Pancreas (tissue), 10 donors: ENCODE measurements at places on chromosomes 3 and 15. TPM values are rescaled to one million over a fixed set of nuclear protein-coding genes. Genes with fewer than 3 reads are reported as not detected.

The TUSC7 gene
- not detected for total RNA-seq

DNA sequence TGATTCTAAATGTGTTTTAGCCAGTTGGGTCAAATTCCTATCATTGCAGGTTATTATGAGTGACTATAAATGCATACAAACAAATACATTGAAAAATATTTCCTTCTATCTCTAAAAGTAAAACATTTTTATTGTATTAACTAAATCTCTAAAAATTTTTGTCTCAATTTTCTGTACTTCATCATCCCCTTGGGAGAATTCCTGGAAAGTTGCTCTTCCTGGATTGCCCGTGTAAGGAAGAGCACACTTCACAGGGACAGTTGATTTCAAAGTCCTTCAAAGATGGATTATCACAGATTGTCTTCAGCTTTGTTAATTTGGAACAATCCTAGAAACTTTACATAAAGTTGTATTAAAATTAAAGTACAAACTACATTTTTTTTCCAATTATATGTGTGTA lies 595.6 kb downstream of the ROBO1 start:
- no peak for DNase-seq

The UBAP1L gene
- 2.1 TPM for total RNA-seq

- peak; percentile 43 for DNase-seq
Measured at GRCh38 chr15:58931987-58932588, 1.4 kb downstream of the SLTM start.
